Omental fat pad (tissue), 4 donors: ENCODE measurements at places on chromosomes 6 and 20. TPM values are rescaled to one million over a fixed set of nuclear protein-coding genes. Genes with fewer than 3 reads are reported as not detected.

The TENT5A gene
- total RNA-seq: 21.8 TPM

The MUCL3 gene
- total RNA-seq: not detected

The IYD gene
- not detected for total RNA-seq

The PTPRK gene
- 16.2 TPM for total RNA-seq

The PPP1R3G gene
- 0.96 TPM for total RNA-seq

The TSBP1 gene
- total RNA-seq: not detected

The AVP gene
- total RNA-seq: not detected

The HTR1B gene
- not detected for total RNA-seq

DNA sequence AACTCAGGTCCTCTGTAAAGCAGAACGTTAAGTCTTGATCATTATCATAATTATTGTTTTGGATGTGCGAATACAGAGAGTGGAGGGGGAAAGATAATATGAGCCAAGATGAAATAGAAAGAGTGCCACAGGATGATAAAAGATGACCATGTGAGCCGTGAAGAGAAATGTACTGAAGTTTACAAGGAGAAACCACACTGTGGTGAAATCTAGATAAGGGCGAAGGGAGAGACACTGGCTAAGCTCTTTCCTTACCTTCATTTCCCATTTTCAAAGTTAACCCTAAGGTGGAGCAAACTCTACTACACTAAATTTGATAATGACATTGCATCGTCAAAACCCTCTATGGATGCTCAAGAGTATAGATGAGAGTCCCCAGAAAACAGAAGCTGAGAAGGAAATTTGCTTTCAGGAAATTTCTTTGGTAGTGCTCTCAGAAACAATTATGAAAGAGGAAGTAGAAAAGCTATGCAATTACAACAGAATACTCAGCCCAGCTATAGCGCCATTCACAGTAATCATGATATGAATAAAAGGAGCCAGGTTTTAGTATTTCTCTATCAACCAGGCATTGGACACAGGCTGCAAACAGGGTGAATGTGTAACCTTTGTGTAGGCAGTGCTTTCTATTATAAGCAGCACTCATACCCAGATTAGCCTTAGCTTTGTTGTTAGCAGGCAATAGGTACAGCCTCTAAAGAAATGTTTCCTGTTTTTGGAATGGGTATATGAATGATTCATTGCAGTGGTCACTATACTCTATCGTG lies 1080.7 kb downstream of the GRIK2 start:
- DNase-seq: no peak

GRCh38 chr6:106126482-106126881 lies 40.3 kb downstream of the PRDM1 start:
- no peak for DNase-seq

DNA sequence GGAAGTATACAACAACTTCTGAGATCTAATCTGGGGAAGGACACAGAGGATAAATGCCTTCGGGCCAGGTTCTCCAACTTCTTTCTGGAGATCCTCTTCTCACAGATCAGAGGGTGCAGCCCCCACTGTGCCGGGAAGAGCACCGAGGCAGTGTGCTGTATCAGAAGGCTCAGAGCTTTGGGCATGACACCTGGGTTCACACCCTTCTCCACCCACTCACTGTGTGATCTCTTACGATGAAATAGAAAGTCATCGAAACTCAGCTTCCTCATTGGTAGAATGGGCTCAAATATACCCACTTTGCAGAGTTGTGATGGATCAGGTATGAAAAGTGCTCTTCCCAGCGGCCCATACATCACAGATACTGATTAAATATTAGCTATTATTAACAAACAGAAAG lies 347.5 kb upstream of the SOX4 start:
- DNase-seq: no peak

DNA sequence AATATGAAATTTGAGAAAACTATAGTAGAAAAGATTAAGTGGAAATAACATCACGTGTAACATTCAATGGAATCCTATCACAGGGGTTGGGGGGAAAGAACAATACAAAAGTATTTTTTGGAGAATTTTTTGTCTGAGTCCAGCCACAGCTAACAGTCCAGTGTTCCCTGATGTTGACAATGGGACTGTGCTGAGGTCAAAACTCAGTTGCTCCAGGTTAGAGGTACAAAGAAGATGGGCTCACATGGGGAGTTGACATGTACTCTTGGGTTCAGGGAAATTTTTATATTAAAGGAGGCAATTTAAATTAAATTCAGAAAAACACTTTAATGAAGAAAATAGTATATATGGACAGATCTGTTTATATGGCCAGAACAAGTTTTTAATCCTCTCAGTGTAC lies 995 bp downstream of the MYCT1 start:
- DNase-seq: no peak

DNA sequence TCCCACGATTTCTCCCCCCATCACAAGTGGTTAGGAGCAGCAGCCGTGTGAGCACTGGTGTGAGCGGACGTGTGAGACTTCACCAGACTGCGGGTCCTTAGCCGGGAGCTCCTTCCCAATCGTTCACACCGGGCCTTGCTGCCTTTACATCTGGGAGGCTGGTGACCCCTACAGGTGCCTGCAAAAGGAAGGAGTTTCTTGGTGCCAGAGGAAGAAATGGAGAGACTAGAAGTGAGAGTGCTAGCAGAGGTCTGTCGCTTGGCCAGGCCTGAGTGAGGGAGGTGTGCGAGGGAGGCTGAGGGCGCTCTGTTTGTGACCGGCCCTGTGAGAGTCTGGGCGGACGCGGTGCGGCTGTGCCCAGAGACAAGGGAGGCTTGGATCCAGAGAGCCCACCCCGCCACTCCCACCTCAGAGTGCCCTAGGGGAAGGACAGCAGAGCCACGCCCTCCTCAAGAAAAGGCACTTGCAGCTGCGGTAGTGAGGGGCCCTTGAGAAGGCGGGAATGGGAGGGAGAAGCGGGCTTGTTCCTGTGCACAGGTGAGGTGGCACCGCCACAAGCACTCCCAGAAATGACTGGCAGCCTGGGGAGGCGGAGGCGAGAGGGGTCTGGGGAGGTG lies 10.0 kb upstream of the ARMC2 start:
- DNase-seq: no peak

DNA sequence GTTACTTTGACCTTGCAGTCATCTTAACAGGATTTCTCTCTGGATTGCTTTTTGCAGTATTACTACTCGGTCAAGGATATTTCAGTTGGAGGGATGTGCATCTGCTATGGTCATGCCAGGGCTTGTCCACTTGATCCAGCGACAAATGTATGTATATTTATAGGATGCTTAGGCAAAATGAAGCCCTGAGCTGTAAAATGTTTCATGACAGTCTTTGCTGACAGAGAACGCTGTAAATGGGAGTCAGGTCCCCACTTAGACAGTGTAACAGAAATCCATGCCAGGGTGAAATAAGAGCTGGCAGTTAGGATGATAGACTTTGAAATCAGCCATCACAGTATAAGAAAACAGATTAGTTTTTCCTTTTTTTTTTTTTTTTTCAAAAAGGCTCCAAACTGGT lies 264.0 kb downstream of the LAMA2 start:
- no peak for DNase-seq

GRCh38 chr6:72213654-72214053 lies 327.3 kb downstream of the RIMS1 start:
- DNase-seq: no peak

- DNase-seq: peak; percentile 37
These were observed 1.2 kb downstream of the TGIF2 start for GRCh38 chr20:36574366-36575135.

DNA sequence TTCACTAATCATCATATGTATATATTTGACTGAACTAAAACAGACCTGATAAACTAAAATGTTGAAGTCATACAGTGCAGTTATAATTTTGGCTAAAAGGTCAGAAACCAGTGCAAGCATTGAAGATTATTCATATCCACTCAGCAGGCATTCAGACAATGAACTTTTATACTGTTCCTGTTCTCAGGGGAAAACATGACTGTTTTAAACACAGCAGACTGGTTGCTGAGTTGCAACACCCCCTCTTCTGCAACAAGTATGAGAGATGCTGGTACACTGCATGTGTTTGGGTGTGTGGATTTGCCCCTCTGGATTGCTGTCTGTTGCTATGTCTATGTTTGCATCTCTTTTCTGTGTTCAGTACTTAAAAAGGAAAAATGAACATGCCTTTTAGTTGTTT lies 206.8 kb downstream of the EYA4 start:
- no peak for DNase-seq

DNA sequence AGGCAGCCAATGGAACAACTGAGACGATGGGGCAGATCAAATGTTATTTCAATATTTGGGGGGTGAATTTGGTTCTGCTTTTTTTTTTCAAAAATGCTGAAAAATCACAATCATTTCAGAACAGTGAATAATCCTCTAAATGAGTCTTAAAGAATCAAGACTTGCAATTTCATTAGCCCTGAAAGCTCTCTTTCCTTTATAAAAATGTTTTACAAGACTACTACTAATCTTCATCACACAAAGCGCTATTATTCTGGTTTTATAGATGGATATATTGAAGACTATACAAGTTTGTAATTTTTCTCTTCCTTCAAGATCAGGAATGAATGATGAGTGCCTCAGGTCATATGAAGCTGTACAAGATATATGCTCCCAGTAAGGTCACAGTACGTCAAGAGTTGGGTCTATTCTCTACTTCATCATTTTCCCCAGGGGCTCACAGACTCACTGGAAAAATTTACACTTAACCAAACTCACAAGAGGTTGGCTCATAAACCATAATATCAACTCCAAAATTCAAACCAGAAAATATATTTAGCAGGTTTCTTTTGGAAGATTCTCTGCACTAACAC lies 19.5 kb downstream of the RNF24 start:
- DNase-seq: no peak

GRCh38 chr20:20027284-20027683 lies 10.1 kb downstream of the NAA20 start:
- DNase-seq: no peak

DNA sequence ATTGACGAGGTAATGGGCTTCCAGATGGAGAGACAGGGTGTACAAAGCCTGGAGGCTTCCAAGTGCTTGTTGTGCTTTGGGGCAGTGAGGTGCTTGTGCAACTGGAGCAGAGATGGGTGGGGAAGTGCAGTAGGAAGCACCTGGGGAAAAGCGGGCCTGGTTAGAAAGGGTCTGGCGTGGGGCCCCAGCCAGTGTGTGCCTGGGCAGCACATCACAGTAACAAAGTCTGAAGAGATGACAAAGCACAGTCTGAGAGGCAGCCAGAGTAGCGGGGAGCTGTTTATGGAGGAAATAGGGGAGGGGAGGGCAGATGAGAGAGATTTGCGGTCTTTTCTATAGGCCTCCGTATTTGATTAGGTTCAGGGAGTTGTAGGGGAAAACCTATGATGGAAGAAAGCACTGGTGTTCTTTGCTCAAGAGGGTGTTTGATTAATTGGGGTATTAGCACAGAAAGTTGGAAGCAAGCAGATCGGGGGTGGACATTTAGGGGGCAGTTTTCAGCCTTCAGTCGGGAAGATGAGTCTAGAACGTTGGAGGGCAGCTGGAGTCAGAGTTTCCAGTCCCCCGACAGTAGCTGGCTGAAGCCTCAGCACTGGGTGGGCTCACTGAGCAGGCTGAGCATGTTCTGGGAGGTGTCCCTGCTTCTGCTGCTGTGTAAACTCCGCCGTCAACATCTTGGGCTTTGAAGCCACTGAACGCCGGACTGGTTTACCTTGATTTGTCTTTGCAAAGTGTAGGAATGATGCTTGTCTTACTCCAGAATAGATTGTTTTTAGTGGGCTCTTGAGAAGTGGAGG lies 15.5 kb upstream of the MROH8 start:
- no peak for DNase-seq

- no peak for DNase-seq
These were observed 33.5 kb downstream of the RNF217 start for GRCh38 chr6:124995645-124996325.

- no peak for DNase-seq
These were observed 317.8 kb upstream of the SULF2 start for GRCh38 chr20:48102931-48103660.

GRCh38 chr6:43878823-43879495 lies 108.9 kb downstream of the VEGFA start:
- no peak for DNase-seq

GRCh38 chr6:46734867-46735719 lies at the start of gene PLA2G7:
Gene PLA2G7, minus strand, starts transcription at chr6:46735375. Its CDS starts 12,484 bp downstream, at chr6:46722891.
- DNase-seq: no peak

DNA sequence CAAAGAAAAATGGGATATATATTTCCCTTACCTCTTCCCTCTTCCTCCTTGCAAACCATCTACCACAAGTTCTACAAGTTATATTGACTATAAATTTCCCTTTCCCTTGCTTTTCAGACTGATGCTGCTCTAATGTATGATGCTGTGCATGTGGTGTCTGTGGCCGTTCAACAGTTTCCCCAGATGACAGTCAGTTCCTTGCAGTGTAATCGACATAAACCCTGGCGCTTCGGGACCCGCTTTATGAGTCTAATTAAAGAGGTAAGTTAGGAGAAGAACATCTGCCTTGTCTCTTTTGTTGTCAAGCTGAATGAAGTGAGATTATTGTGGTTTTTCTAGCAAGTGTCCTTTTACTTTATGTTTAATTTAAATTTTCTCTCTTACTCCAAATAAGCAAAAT lies 406.0 kb downstream of the GRIK2 start:
- no peak for DNase-seq

- DNase-seq: no peak
These were observed 29.2 kb downstream of the ERMARD start for GRCh38 chr6:169780571-169781091.

GRCh38 chr6:35078226-35078850 lies 62.8 kb downstream of the TCP11 start:
- no peak for DNase-seq

- no peak for DNase-seq
These were observed 90.5 kb upstream of the CCN2 start for GRCh38 chr6:132041706-132042105.

DNA sequence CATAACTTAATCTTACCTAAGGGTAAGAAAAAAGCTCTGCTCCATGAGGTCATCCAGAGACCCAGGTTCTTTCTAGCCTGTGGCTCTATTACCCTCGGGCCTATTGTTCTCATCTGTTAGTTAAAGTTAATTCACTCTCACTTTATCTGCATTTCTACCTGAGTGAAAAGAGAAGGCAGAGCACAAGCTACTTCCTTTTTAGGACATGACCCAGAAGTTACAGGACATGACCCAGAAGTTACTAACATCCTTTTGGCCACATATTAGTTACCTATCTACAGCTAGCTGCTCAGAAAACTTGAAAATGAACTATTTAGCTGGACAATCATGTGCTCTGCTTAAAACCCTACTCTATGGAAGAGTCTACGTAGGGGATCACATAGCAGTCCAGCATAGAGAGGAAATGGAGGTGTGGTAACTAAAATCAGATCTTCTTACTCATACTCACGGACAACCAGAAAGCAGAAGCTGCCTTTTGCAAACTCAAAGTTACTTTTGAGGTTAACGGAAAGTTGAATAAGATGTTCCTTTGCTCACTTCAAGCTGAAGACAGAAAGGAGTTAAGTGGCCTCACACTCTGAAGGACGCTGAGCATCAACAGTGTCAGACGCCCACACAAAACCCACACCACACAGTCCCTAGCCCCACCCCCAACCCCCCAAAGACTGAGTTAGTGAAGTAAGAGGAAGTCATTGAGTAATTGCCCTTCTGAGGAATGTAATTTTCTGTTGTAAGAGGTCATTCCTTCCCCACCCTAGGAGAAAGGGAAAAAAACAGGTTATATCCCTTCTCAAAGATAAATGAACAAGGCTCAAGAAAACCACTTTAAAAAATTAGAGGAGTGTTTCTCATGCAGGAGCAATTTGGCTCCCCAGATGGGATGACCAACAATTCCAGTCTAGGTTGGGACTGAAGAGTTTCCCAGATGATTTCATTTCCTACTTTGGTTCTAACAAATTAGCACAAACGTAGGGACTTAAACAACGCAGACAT lies 45.9 kb upstream of the TAB2 start:
- DNase-seq: no peak

- no peak for DNase-seq
These were observed 100.8 kb downstream of the SESN1 start for GRCh38 chr6:108993876-108994275.

- no peak for DNase-seq
These were observed 51.7 kb downstream of the CNKSR3 start for GRCh38 chr6:154458565-154459470.
